ENCODE measurements at places on chromosomes 2 and 18.

DNA sequence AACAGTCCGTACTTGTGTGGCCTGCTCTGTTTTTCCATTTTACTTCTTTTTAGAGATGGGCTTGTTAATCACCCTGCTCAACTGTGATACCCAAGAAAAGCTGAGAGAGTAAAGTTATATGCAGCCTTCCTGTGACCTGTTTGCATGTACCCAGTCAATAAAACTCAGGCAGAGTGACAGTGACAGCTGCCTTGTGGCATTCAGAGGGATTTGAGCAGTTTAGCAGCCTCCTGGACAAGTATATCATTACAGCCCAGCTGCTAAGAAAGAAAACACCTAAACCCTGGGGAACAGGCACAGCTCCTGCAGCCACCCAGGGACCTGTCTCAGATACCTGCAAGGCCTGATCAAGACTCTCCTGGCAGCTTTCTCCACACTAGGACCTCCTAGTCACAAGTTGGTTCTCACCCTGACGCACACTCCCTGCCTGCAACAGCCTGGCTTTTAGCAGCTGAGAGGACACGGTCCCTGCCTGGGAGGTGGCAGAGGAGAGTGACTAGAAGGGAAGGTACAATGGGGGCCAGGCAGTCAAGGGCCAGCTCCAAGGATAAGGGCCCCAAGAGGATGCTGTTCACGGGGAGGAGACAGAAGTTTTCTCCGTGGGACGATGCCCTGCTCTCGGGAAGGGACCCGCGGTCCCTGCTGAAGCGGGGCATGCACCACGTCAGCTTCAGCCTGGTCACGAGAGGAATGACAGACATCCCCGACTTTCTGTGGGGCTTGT is at the start of gene LRRC30:
Gene LRRC30 (plus strand): TSS at position 464 of the 724 bp plus-strand sequence. CDS start 50 bp downstream, at position 514.
- no peak for DNase-seq

DNA sequence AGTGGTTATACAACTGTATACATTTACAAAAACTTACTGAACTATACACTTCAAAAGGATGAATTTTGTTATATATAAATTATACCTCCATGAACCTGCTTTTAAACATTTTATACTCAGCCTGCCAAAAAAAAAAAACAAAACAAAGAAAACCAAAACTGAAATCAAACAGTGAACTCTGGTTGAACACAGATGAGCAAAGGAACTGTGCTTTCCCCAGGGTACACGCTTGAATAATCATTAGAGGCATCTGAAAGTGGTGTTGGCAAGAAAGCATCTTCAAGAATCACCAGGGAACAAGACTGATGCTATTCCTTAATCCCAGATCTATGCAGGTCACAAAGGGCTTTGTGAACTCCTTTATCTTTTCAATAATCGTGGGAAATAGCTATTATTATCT is 77.0 kb upstream of the LYPD1 start:
- no peak for DNase-seq

DNA sequence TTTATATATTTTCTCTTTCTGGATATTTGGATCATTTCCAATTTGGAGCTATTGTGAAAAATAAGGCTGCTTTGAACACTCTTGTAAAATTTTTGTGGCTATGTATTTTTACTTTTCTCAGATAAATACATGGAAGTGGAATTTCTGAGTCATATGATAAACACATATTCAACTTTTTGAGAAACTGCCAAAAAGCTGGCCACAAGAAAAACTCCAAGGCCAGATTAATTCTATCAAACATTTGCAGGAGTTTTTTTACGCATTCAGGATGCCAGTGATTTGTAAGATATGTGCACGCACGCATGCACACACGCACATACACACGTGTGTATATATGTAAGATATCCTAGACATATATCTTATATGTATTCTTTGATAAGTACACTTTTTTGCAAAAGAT is 477.5 kb upstream of the SPHKAP start:
- no peak for DNase-seq

DNA sequence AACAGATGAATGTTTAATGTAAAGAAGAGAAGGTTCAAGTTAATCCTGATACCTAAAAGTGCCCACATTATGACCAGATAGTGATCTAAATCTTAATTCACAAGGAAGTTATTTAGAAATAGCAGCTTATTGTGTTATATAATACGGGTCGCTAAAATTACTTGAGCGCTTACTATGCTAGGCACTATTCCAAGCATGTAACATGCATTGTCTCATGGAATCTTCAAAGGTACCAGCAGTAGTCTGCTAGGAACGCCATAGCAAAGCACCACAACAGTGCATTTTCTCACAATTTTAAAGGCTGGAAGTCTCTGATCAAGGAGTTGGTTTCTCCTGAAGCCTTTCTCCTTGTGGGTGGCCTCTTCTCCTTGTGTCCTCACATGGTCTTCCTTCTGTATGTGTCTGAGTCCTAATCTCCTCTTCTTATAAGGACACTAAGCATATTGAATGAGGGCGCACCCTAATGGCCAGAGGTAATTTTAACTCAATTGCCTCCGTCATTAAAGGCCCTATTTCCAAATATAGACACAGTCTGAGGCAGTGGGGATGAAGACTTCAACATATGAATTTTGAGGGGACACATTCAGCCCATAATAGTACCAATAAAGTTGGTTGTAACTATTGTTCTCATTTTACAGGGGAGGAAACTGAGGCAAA is 118.4 kb downstream of the LRRC30 start:
- no peak for DNase-seq

DNA sequence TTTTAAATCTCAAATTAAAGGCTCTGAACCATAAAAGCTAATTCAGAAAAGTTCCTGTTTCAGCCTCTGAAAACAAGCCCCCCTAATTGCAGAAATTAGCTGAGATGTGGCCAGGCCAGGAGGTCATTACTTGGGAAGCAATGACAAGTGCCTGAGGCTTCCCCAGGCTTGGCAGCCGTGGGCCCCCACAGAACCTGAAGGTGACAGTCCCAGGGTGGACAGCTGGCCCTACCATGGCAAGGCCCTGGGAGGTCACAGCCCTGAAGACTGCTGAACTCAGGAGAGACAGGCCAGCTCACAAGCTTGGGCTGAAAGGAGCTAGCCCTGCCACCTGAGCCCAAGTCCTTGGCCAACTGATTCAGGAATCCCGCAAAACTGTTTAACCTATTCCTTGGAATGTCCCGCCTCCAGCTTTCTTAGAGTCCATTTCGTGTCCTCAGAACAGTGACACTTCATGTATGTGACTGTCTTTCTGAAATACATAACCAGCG is 54.3 kb upstream of the PKDCC start:
- DNase-seq = no peak

DNA sequence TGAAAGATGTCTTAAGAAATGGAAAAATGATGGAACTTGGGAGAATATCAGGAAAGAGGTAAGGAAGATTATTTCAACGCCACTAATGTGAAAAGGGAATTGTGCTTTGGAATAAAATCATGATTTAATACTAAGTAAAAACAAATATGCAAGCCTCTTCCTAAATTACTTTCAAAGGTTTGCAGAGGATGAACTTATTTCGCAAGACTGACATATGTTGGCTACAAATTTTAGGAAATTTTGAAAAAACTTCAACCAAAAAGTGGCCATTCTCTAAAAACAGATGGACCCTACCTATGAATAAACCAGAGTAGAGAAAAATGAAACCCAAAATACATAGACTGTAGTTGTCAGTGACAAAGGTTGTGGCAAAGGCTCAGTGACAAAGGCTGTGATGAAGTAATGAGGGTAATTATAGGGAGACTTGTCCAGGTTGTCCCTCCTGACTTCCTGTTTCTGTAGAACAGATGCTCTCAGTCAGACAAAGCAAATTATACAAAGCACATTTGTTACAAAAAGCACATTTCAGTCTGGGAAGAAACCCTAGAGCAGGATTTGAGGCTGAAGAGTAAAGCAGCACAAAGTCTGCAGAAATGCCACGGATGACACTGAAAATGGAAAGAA is 39.5 kb downstream of the SFT2D3 start:
- DNase-seq = no peak

- no peak for DNase-seq
Observed at GRCh38 chr18:10951631-10952544, 197.5 kb downstream of the PIEZO2 start.

DNA sequence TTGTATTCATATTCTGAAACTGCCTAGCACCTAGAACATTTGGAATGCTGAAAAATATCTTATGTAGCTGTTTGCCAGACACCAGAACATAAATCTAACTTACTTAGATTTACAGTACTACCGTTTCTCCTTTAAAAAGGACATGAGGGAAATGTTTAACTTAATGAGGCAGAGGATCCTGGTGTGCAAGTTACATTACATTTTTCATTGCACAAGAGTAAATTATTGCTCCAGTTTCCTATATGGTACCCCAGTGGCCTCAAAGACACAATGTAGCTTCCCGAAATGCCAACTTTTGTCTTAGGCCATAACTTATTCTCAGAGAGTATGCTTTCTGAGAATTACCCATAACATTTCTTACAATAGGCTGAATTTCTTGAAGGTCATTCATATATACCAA is 105.5 kb upstream of the DTNA start:
- DNase-seq = no peak

- DNase-seq = no peak
Observed at GRCh38 chr2:84482603-84483002, 23.5 kb upstream of the SUCLG1 start.

DNA sequence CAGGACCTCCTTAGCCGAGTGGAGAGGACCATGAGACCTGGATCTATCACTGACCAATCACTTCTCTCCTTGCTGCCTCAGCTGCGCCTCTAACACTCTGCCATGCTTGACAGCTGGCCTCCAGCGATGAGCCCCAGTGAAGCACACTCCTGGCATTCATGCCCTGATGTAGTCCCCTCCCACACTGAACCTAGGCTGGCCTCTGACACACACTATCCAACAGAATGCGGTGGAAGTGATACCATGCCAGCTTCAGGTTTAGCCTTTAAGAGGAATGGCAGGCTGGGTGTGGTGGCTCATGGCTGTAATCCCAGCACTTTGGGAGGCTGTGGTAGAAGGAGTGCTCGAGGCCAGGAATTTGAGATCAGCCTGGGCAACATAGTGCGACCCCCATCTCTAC is 73.7 kb upstream of the LAPTM4A start:
- DNase-seq = no peak
